ENCODE measurements at places on chromosomes 7 and 10.

DNA sequence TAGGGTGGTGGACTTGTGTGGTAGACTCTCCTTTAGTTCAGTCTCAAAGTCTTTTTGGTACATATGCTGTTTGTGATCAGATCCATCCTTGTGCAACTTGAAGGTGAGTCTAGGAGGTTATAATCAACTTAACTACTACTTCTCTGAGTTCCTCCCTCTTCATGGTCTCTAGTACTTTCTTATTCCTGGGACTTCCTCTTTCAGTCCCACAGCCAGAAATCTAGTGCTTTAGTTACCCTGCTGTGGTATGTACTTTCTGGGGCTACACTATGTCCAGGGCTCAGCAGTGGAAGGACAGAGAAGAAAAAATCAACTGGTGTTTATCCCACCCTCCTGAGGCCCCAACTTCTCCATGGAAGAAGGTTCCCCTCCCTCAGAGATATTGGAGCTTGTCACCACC, 19.4 kb upstream of the ATAD1 start:
- no peak for DNase-seq
- H3K4me1 ChIP-seq: peaks cover 4% of the 10 kb centered on the region
- no peaks in the 10 kb centered on the region for H3K36me3 ChIP-seq
- no peak overlapping the region for H3K4me3 ChIP-seq
- H3K27ac ChIP-seq: no peak overlapping the region

DNA sequence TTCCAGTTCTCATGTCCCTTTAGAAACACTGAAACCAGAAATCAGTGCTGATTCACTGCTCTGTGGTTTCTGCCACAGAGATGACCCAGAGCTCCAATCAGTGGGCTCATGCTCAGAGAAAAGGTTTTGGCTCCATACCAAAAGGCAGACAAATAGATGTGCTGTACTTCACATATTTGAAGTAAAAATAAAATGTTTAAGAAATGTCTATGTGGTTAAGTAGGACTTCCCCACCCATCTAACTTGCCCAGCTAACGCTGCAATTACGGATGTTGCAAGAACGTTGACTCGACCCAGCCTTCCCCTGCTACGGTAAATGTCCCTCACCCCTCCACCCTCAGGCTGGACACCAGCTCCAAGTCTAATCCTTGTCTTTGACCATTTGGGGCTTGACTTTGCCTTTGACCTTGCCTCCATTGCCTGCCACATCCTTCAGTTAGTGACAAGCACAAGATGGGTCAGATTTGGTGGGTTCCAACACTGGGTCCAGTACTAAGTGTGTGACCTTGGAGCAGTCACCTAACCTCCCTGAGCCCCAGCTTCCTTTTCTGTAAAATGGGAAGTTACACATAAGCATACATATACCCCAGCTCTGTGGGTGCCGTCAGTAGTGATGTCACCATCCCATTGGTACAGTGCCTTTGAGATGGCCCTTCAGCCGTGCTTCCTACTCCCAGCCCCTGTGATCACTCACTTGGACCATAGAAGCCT, 95.8 kb downstream of the CHST15 start:
- H3K27ac ChIP-seq: no peak overlapping the region
- peaks cover 60% of the 10 kb centered on the region for H3K27me3 ChIP-seq
- H3K4me3 ChIP-seq: no peak overlapping the region
- no peaks in the 10 kb centered on the region for H3K36me3 ChIP-seq
- DNase-seq: no peak
- H3K4me1 ChIP-seq: peaks cover 4% of the 10 kb centered on the region

GRCh38 chr7:133556048-133556447, 303.2 kb downstream of the EXOC4 start:
- H3K27ac ChIP-seq: no peak overlapping the region
- H3K4me1 ChIP-seq: no peaks in the 10 kb centered on the region
- DNase-seq: no peak

GRCh38 chr10:58512491-58513187, at the start of gene BICC1:
Gene BICC1, plus strand, starts transcription at chr10:58512872. Its CDS starts 272 bp downstream, at chr10:58513144.
- H3K27me3 ChIP-seq: peaks cover 15% of the 10 kb centered on the region
- H3K36me3 ChIP-seq: no peaks in the 10 kb centered on the region
- peak; percentile 21 for DNase-seq
- H3K4me3 ChIP-seq: peak within 1 kb of the TSS; percentile 58
- peaks cover 7% of the 10 kb centered on the region for H3K4me1 ChIP-seq

- H3K27me3 ChIP-seq: peaks cover 4% of the 10 kb centered on the region
- H3K27ac ChIP-seq: no peak overlapping the region
- DNase-seq: no peak
- H3K4me3 ChIP-seq: no peak overlapping the region
- no peaks in the 10 kb centered on the region for H3K4me1 ChIP-seq
These were observed 28.0 kb upstream of the HABP2 start for GRCh38 chr10:113524539-113525490.

- H3K27ac ChIP-seq: no peak overlapping the region
- no peak overlapping the region for H3K4me3 ChIP-seq
- H3K27me3 ChIP-seq: no peaks in the 10 kb centered on the region
- DNase-seq: no peak
- H3K4me1 ChIP-seq: no peaks in the 10 kb centered on the region
These were observed 109.4 kb downstream of the ELFN1 start for GRCh38 chr7:1779445-1779844.

GRCh38 chr10:31020209-31020608, 11.5 kb downstream of the ZNF438 start:
- H3K27me3 ChIP-seq: no peaks in the 10 kb centered on the region
- H3K27ac ChIP-seq: no peak overlapping the region
- H3K4me3 ChIP-seq: no peak overlapping the region

GRCh38 chr7:96855139-96855538, 145.5 kb upstream of the SEM1 start:
- no peaks in the 10 kb centered on the region for H3K4me1 ChIP-seq
- H3K4me3 ChIP-seq: no peak overlapping the region
- no peaks in the 10 kb centered on the region for H3K36me3 ChIP-seq
- H3K27ac ChIP-seq: no peak overlapping the region

- H3K36me3 ChIP-seq: peaks cover 13% of the 10 kb centered on the region
- DNase-seq: peak; percentile 53
- H3K27ac ChIP-seq: peak within 1 kb of the TSS; percentile 82
These were observed at the start of gene HMX2 for GRCh38 chr10:123147635-123148413. Gene HMX2, plus strand, starts transcription at chr10:123148136. Its CDS starts 243 bp downstream, at chr10:123148379.

GRCh38 chr7:134636008-134636449, 10.6 kb upstream of the BPGM start:
- DNase-seq: no peak
- peak overlapping the region; percentile 81 for H3K27ac ChIP-seq
- peaks cover 44% of the 10 kb centered on the region for H3K4me1 ChIP-seq

DNA sequence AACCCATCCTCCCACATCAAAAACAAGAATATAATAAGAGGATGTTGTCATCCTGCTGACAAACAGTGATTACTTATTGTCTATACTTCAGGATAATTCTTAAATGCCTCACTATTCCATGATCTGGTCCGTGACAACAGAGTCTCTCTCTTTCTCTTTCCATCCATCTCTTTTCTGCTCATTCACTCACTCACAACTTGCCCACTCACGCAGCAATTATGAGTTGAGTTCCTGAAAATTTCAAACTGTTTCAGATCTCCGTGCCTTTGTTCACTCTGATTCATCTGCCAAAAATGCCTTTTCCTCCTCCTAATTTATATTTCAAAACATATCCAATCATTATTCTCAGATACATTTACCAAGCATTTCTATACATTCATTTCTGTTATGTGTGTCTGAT, 1.4 kb downstream of the OR6B1 start:
- no peaks in the 10 kb centered on the region for H3K36me3 ChIP-seq
- no peaks in the 10 kb centered on the region for H3K4me1 ChIP-seq
- no peaks in the 10 kb centered on the region for H3K27me3 ChIP-seq
- no peak for DNase-seq

DNA sequence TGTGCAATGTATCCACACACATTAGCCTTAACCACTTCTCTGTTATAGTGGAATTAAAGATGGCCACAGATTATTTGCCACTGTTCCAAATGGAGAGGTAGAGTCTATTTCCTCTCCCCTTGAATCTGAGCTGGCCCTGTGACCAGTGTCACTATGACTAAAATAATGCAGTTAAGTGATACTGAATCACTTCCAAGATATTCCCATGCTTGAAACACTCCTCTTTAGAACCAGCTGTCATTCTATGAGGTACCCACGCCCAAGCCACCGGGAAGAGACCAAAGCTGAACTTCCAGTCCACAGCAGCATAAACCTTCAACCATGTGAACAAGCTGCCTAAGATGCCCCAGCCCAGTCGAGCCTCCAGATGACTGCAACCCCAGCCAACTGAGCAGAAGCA, 2.1 kb upstream of the DHX32 start:
- H3K36me3 ChIP-seq: peaks cover 3% of the 10 kb centered on the region
- H3K27me3 ChIP-seq: no peaks in the 10 kb centered on the region
- no peaks in the 10 kb centered on the region for H3K4me1 ChIP-seq
- no peak overlapping the region for H3K4me3 ChIP-seq

GRCh38 chr7:73870041-73870492, 9.1 kb downstream of the TMEM270 start:
- no peak for DNase-seq
- no peaks in the 10 kb centered on the region for H3K4me1 ChIP-seq
- H3K36me3 ChIP-seq: no peaks in the 10 kb centered on the region
- no peak overlapping the region for H3K4me3 ChIP-seq

DNA sequence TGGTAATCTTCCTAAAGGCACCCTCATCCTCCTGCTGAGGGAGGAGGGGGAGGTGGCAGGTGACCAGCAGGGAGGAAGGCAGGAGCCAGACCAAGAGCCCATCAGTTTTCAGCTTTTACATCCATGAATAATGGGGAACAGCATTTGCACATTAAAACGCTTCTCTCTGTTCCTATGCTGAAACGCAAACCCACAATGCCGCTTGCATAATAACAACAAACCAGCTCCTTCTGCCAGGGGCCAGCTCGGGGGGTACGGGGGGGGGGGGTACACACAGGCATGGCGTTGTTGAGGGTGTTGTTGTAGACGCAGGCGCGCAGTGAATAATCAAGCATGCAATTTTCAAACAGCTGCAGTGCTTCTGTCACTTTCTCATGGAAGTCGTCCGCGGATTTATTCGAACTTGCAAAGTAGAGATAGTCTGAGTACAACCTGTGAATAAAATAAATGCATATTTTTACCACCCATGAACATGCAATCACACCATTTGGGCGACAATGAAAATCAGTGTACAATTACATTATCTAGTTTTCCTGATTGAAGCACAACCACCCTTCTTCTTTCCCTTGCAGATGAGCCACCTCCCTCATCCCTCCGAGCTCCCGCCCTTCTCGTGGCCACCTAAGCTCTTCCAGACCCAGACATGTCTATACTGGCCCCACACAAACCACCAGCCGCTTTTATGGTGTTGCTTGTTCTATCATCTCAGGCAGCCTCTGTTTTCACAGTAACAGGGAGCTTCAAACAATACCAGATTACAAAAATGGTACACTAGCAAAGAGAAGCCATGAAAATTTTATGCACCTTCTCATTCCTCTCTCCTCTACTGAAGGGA, 72.2 kb downstream of the CHST15 start:
- no peak overlapping the region for H3K27ac ChIP-seq
- no peaks in the 10 kb centered on the region for H3K36me3 ChIP-seq
- no peak overlapping the region for H3K4me3 ChIP-seq
- DNase-seq: no peak
- peaks cover 15% of the 10 kb centered on the region for H3K27me3 ChIP-seq

DNA sequence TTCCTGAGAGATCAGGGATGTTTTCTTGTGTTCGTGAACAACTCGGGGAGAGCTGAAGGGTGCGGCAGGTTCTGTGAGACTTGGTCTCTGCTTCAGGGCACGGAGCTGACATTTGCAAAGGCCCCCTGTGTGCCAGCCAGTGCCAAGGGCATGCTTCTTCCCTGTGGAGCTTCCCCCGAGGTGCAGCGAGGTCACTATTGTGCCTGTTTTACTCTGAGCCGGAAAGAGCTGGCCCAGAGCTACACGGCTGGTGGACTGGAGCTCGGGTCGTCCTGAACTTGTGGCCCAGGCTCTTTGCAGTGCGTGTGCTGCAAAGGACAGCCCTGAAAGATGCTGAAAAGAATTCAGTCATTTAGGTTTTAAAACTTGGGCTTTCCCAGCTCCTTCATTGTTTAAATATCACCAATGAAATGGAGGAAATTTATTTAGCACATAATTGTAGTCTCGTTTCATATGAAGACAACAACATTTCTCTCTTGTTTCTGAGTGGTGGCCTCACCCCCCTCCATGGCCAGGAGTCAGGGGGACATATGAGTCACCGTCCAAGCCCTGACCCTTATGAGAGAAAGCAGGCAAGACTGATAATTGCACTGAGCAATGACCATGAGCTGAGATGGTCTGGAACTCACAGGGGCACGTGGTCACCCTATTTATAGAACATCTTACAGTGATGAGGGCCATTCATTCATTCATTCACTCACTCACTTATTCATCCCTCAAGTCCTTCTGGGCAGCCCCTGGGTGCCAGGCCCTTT, 102.6 kb downstream of the PTPRE start:
- H3K27ac ChIP-seq: no peak overlapping the region
- no peak for DNase-seq
- H3K4me3 ChIP-seq: no peak overlapping the region
- H3K4me1 ChIP-seq: peaks cover 9% of the 10 kb centered on the region

- H3K27ac ChIP-seq: no peak overlapping the region
- no peak for DNase-seq
- no peaks in the 10 kb centered on the region for H3K36me3 ChIP-seq
- peaks cover 12% of the 10 kb centered on the region for H3K4me1 ChIP-seq
- no peak overlapping the region for H3K4me3 ChIP-seq
- H3K27me3 ChIP-seq: peaks cover 19% of the 10 kb centered on the region
These were observed 29.5 kb downstream of the MDH2 start for GRCh38 chr7:76077435-76077834.

GRCh38 chr7:151334628-151335027, 7.0 kb upstream of the NUB1 start:
- no peak overlapping the region for H3K27ac ChIP-seq
- H3K27me3 ChIP-seq: peaks cover 15% of the 10 kb centered on the region
- H3K36me3 ChIP-seq: peaks cover under 1% of the 10 kb centered on the region
- DNase-seq: no peak
- H3K4me3 ChIP-seq: no peak overlapping the region

GRCh38 chr10:100743626-100744135, 1.7 kb upstream of the PAX2 start:
- H3K36me3 ChIP-seq: peaks cover 9% of the 10 kb centered on the region
- H3K27ac ChIP-seq: peak overlapping the region; percentile 58
- peak; percentile 65 for DNase-seq
- H3K4me3 ChIP-seq: no peak overlapping the region
- H3K27me3 ChIP-seq: peaks cover 100% of the 10 kb centered on the region
- peaks cover 23% of the 10 kb centered on the region for H3K4me1 ChIP-seq
